ENCODE measurements at places on chromosomes 12 and 14.

DNA sequence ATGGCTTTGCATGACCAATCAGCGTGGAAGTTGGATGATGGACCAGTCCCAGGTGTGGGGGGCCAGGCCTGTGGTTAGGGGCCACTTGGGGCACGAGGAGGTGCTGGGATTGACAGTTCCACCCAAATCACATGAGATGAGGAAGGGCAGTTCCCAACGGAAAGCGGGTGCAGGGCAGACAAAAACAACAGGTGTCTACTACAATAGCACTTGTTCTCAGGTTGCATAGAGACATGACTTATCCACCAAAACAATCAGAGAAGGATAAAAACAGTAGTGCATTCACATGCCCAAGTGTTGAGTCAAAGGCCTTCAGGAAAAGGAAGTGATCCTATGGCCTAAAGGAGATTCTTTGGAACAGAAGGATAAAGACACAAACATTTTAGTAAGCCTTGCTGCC is 14.6 kb upstream of the EIF2B2 start:
- no peak for DNase-seq

GRCh38 chr14:69135133-69135532 is 17.8 kb downstream of the DCAF5 start:
- DNase-seq, result no peak

GRCh38 chr12:19547271-19547671 is 108.0 kb downstream of the AEBP2 start:
- no peak for DNase-seq

DNA sequence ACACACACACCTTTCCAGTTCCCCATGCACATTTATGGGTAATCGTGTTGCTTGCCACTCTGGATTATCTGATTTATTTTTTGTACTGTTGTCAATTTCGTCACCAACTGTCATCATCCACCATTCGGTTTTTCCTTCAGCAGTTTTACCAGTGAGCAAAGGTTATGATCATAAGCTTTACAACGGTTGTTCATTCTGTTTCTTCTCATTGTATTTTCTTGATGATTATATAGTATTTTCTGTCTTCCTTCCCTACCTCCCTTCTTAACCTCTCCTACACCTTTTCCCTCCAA is 680 bp downstream of the NECAP1 start:
- no peak for DNase-seq

DNA sequence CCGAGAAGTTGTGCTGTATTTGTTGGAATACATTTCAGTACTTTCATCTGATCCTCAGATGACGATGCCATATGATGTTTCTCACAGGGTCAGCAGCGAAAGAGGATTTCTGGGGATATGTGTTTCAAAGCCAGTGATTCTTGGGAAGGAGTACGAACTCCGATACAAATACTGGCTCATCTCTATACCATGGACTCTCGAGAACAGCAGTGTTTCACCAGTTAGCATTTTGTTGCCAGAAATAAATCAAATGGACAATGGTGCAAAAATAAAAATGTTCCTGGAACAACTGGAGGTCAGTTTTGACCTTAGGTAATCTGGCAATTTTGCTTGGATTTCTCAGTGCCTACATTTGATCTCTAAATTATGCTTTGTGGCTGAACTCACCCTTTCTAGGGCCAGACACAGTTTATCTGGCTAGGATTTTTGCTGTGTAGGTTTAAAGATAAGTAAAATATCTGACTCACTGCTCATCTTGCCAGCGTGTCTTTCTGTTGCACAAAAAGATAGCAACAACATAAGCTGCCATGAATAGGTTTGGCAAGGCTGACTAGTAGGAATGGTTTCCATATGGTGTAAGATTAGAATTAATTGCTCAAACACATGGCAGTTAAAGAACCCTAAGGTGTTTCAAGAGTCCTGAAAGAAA is 11.0 kb upstream of the MGP start:
- peak; percentile 48 for DNase-seq

DNA sequence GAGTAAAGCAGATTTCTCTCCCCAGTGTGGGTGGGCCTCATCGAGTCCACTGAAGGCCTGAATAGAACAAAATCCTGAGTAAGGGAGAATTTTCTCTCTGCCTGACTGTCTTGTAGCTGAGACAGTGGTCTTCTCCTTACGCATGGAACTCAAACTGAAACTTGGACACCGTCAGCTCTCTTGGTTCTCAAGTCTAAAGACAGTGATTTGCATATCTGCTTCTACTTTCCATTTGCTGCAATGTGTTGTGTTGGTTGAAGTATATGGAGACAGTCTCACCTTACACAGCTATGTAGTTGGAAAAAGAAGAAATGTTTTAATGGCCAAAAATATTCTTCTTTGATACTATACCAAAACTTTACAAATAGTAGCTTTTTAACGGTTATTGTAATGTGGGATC is 160.2 kb upstream of the LMNTD1 start:
- DNase-seq, result no peak

- DNase-seq, result no peak
Measured at GRCh38 chr12:94184995-94185719, 36.8 kb downstream of the PLXNC1 start.

DNA sequence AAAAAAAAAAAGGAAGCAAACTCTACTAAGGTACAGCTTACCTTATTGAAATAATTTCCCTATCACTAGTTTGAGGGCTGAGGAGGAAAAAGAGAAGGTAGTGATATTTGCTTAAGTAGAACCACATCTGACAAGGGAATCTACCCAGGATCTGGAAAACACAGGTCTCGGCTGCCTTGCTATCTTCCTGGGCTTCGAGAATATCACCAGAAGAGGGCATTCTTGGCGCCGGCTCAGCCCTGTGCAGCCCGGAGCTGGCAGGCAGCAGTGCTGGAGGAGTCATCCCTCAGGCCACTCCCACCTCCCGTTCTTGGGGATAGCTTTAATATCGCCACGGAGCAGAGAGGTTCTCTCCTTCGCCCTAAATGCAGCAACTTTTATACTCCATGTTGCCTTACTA is 1181.2 kb downstream of the VRK1 start:
- DNase-seq, result peak; percentile 75

GRCh38 chr14:31194661-31195060 is 12.9 kb downstream of the HECTD1 start:
- no peak for DNase-seq

DNA sequence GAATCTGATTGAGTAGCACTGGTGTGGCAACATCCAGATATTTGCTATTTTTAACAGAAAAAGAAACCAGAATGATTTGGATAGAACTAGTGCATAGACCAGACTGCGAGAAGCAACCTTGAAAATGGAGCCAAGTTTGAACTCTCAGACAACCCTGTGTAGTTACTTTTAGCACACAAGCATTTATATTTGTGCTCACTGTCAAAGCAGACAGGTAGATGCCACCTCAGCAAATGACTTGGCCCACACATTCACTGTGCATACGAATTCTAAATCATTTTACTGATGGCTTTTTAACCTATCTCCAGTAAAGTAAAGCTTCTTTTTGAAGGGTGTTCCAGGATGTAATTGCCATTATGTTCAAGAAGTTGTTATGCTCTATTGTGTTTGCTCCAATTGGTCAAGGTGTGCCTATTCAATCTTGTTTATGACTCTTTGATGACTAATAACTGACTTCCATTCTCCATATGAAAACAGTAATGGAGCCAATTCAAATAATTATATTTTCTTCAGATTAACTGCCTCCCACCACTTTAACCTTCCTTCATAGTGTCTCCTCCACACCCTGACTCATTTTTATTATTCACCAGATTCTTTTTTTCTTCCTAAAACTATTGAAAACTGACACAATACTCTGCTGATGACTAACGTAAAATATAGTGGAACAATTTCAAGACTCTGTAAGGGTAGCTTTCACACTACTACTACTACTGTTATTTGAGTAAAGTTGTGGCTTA is 138.5 kb downstream of the CCER1 start:
- no peak for DNase-seq

DNA sequence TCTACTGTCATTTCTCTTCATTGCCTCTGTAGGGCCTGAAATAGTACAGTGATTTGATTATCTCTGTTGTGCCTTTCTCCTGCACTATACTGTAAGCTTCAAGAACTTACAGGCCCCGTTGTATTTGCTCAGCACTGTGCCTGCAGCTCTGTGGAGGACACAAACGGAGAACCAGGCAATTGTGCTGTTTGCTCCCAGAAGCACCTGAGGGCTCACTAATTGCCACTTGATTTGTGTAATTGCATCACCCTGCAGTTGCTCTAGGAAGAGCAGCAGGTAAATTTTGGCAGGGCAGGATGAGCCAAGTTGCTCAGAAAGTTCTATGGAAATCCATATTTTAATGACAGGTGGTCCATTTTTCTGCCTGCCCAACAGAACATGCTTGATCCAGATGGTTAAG is 11.6 kb upstream of the KRT82 start:
- DNase-seq, result no peak

DNA sequence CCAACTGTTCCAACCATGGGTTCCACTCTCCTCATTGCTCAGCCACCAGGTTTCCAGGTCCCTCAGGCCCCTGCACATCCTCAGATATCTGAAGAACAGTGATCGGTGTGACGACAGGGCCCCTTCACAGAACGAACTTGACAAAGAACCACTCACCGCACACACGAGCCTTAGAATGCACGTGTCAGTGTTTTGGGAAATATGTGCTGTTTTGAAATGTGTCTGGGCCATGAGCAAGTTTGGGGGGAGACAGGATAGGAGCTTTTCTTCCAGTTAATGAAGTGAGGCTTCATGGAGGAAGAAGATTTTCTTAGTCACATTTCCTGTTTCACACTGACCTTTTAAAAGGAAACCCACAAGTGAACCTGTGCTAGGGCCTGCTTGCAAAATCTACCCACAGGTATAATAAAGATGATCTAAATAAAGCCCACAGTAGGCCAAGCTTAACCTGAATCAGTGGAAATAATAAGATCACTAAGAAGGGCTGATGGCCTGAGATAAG is 58.6 kb downstream of the ZFP36L1 start:
- DNase-seq, result no peak

DNA sequence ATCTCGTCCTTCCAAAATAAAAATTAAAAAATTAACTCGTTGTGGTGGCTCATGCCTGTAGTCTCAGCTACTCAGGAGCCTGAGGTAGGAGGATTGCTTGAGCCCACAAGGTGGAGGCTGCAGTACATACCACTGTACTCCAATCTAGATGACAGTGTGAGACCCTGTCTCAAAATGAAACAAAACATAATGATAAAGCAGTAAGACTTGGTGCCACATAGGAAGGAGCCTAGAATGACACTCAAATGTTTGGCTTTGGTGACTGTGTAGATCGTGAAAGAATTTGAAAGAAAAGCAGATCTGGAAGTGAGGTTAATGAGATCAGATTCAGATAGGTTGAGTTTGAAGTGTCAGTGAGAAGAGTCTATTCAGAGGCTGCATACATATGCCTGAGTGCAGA is 150.1 kb upstream of the ATP2B1 start:
- DNase-seq, result no peak

- DNase-seq, result no peak
Measured at GRCh38 chr12:67650388-67651131, 2.0 kb downstream of the DYRK2 start.

DNA sequence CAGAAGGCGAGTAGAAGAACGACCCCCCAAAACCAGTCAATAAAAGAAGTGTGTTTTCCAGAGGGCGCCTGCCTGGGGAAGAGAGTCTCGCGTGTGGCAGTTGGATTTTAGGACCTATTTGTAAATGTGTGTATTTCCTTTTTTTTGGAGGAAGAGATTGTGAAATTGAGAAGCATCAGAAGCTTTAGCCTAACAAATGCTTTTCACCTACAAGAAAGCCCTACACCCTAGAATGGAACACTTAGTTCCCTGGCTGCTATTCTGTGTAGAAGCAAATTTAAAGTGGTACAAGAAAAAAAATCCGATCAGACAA is 1.3 kb downstream of the RCOR1 start:
- DNase-seq, result no peak

- DNase-seq, result peak; percentile 50
Measured at GRCh38 chr12:84502907-84503787, 409.5 kb downstream of the SLC6A15 start.

DNA sequence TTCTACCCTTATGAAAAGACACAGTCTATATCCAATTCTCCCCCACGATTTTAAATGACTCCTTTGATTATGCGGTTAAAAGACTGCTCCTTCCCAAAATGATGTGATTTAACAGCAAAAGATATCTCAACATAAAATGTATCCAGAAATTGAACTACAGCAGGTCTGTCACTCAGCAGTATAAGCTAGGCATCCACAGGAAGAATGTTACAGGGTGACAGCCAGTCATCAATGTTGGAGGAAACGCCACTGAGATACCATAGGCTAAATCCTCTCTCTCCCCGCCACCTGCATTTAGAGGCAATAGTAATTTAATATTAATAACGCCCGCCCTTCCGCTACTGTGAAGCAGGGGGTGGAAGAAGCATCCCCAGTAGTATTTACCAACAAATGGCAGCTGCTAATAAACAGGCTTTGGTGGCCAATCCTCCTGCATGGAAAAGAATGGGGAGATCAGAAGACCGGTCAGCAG is 613 bp downstream of the RECQL start:
- DNase-seq, result no peak

DNA sequence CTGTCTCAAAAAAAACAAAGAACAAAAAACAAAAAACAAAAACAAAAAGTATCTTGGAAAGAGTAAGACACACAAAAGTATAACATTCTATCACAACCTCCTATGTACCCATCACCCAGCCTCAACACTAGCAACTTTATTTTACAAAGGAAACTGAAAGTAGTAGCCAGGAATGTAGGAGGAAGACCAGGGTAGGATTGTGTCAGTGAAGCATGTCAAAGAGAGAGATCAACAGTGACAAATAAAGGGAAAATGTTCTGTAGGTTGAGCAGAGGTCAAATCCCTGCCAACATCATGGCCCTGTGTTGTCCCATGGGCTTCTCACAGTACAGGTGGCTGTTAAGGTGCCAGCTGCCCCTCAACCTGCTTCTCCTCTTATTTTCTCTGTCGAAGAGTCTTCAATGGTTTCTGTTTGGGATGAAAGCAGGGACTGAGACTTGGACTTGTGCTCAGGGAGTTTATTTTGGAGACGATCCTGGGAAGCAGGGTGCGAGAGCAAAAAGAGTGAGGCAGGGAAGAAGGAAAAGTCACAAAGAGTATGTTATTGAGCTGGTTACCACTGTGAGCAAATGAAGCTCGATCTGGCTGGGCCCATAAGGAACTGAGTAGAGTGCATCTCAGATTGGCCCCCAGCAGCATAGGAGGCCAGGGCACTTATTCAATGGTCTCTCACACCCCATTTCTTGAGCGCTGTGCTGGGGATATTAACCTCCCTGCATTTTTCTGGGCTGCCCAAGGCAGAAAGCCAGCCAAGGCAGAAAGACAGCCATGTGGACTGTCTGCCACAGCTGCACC is 29.4 kb upstream of the CTDSP2 start:
- DNase-seq, result no peak

DNA sequence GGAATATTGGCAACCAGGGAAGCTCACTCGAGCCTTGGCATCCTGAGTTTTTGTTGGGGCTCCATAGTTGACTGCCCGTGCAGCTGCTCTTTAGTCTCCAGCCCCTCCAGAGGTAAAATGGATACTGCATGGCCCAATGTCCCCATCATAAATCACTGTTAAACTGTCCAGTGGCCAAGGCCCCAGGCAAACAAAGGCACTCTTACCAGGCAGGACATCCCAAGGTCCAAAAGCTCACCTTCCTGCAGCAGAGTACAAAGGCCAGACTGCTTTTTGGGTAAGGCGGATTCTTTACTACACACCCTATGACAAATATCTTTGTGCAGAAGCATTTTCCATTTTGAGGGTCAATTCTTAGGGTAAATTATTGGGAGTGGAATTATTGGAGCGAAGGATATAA is 81.1 kb downstream of the GPATCH2L start:
- DNase-seq, result no peak

- DNase-seq, result no peak
Measured at GRCh38 chr14:95597784-95598211, 62.9 kb downstream of the GLRX5 start.

Measured in fibroblast of skin of left quadriceps (primary cell).